Kidney glomerular epithelial cell (primary cell): ENCODE measurements at places on chromosomes 12 and 14.

- DNase-seq, result peak; percentile 52
These were observed 110.1 kb upstream of the TMEM132D start for GRCh38 chr12:130013771-130014484.

GRCh38 chr12:125210104-125210755 lies 145.0 kb downstream of the AACS start:
- DNase-seq, result no peak

- DNase-seq, result peak; percentile 85
These were observed 7.7 kb downstream of the TNFAIP2 start for GRCh38 chr14:103130965-103131364.

GRCh38 chr14:55477680-55478079 lies 37.3 kb upstream of the TBPL2 start:
- DNase-seq, result no peak

DNA sequence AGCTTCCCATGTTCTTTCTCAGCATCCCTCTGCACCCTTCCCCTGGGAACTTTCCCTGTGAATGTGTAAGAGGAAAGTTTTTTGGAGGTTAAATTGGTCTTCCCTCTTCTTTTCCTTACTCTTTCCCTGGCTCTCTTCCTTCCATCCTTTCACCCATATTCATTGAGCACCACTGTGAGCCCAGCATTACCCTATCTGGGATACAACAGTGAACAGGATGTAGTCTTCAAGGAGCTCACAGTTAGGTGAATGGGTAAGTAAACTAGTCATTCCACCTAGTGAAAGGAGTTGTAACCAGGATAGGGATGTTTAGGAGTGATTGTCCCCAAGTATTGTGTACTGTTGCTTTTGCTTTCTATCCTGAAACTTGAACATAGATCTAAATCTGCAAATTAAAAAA lies 123.8 kb downstream of the MYRFL start:
- DNase-seq, result no peak

- DNase-seq, result peak; percentile 67
These were observed 54.9 kb downstream of the VWF start for GRCh38 chr12:6069437-6070093.

GRCh38 chr12:47768323-47768811 lies 4.7 kb upstream of the SLC48A1 start:
- DNase-seq, result peak; percentile 95

DNA sequence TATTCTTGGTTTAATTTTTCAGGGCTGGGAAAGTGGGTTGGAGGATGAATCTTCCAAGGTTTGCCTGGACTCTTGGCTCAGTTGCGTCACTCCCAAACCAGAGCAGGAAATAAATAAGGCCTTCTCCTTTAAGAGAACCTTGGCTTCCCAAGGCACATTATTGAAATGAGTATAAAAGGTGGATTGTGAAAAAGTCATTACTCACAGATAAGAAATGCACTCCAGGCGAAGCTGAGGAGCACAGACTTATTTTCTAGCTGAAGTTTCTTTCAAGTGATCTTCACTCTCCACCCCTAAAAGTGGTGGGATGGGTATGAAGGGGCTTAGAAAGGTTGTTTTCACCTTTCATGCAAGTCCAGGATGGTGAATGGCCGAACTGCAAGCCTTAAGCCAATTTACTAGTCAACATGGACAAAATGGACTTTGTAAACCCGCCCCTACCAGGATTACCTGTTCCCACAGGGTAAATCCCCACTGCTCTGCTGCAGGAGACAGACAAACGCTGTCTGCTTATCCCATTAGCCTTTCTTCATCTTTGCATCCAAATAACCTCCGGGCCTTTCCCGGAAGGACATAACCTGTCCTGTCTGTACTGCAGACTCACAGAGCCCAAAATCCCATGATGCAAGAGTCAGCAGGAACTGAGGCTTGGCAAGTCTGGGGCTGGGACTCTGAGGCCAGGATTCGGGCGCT lies 207.6 kb downstream of the BCL11B start:
- DNase-seq, result no peak

DNA sequence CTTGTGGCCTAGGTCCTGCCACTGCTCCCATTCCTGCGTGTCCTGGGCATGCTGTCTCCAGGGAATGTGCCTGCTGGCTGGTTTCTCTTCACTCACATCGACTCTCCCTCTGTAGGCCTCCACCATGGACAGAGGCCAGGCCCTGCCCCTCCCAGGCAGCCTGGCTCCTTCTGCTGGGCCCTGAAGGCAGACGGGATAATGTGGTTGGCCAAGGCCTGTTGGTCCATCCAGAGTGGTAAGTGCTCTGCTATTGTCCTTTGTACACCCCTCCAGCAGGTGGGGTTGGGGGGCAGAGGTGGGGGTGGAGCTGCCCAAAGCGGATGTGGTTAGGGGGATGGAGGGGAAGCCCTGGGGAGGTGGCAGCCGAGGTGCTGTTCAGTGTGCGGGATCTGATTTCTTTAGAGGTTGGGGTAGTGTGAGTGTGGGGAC lies 9.5 kb upstream of the NR4A1 start:
- DNase-seq, result no peak

- no peak for DNase-seq
These were observed 19.4 kb upstream of the A2M start for GRCh38 chr12:9134981-9135628.

GRCh38 chr12:127041985-127042625 lies 1224.9 kb upstream of the TMEM132C start:
- no peak for DNase-seq

DNA sequence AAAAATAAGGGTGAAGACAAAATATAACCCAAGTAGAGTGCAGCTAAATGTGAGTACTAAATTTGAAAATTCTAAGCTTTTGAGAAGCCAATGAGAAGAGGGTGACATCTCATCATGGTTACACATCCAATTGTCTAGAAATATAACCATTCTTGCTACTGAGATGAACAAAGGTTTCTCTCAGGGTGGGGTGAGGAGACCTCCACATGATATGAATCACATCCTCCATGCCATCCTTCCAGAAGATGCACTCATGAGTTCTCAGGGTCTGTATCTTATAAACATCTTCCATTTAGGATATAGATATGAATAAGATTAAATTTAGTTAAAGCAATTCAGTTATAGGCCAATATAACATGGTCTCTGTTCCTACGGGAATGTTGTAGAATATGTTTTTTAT lies 38.9 kb upstream of the E2F7 start:
- no peak for DNase-seq

- DNase-seq, result no peak
These were observed 222.3 kb upstream of the NOVA1 start for GRCh38 chr14:26820138-26820537.

- no peak for DNase-seq
These were observed 2.0 kb upstream of the TNFAIP2 start for GRCh38 chr14:103121121-103121845.

GRCh38 chr12:26748741-26749431 lies 84.1 kb downstream of the ITPR2 start:
- DNase-seq, result no peak

GRCh38 chr12:119229205-119229604 lies 50.5 kb downstream of the HSPB8 start:
- DNase-seq, result no peak

DNA sequence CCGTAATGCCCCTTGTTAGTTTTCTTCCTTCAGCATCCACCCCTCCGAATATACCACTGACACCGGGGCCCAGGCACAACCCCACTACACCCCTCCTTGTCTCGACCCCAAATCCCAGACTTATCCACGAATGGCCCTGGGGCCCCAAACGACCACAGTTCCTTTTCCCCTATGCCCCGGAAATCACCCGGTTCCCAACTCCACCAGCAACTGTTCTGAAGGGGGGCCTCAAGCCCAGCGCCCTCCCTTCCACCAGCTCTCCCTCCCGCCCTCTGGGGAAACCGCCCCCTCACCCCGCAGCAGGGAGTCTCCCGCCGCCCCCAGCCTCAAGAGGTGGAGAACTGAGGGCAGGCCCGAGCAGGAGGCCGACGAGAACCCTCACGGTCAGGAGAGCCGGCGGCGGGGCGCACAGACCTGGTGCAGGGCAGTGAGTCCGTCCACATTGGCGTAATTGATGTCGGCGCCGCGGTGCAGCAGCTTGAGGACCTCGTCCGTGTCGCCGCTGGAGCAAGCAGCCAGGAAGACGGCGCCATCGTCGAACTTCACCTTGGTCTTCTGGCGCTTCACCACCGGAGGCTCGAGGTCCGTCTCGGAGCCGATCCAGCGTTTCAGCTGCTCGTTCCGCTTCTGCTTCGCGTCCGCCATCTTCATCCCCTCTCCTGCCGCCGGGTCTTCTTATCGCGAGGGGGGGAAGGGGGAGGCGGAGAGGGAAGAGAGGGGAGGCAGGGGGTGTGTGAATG lies 446 bp downstream of the PPP1R12A start:
- DNase-seq, result no peak

DNA sequence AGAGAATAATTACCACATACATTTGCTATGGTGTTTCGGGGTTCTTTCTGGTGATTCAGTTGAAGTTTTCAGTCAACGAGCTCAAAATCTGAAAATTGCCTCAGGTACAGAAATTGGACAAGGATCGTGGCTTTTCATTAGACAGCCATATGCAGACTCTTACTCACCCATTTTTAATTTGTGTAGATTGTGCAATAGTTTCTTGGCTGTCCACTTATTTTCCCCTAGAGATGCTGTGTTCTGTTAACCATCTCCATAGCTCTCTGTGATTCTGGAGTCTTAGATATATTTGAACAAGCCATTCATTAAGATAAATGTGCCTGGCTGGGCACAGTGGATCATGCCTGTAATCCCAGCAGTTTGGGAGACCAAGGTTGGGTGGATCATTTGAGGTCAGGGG lies 497.1 kb upstream of the RPL10L start:
- DNase-seq, result no peak

GRCh38 chr12:46664761-46665287 lies 161.0 kb downstream of the SLC38A4 start:
- DNase-seq, result peak; percentile 83

- no peak for DNase-seq
These were observed 11.8 kb upstream of the AMN1 start for GRCh38 chr12:31740628-31741027.

GRCh38 chr14:91367173-91368171 lies 50.1 kb downstream of the CCDC88C start:
- peak; percentile 17 for DNase-seq

- DNase-seq, result no peak
These were observed 53.4 kb downstream of the RCOR1 start for GRCh38 chr14:102645746-102646440.

DNA sequence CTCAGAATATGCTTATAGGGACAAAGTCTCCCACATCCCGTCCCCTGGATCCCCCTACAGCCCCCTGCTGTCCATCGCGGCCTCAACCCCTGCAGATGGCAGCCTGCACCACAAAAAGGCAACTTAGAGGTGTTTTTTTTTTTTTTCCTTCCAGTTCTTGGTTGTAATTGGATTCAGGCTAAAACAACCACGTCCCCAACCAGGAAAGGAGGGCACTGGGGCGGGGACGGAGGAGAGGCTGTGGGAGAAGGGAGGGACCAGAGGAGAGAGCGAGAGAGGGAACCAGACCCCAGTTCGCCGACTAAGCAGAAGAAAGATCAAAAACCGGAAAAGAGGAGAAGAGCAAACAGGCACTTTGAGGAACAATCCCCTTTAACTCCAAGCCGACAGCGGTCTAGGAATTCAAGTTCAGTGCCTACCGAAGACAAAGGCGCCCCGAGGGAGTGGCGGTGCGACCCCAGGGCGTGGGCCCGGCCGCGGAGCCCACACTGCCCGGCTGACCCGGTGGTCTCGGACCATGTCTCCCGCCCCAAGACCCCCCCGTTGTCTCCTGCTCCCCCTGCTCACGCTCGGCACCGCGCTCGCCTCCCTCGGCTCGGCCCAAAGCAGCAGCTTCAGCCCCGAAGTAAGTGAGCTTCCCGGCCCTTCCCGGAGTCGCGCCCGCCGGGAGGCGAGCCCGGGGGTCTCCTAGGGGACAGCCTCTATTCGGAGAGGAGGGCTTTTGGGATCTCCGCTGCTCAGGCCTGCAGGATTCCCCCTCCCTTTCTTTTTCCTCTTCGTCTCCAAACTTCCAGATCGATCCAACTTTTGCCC lies at the start of gene MMP14:
MMP14 (plus strand) TSS at position 285 of the 813 bp plus-strand sequence; CDS start at position 518, 233 bp downstream.
- peak; percentile 48 for DNase-seq

- no peak for DNase-seq
These were observed 961 bp downstream of the SRRM4 start for GRCh38 chr12:118982302-118982701.

- peak; percentile 80 for DNase-seq
These were observed 386.5 kb upstream of the DDHD1 start for GRCh38 chr14:53539489-53540126.

DNA sequence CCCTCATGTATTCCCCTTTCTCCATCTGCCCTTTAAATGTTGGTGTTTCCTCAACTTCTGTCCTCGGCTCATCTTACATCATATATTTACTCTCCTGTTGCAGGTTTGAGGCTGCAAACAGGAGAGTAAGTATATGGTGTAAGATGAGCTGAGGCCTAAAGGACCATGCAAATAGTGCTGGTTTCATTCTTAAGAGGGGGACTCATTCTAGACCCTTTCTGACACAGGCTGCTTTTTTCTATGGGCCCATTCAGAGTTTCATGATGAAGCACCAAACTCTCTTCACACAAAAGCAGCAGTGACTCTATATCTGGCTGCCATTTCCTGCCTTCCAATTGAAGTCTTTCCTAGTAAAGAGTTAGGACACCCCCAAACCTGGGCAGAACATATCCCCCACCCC lies 218.5 kb downstream of the PHLDA1 start:
- no peak for DNase-seq

DNA sequence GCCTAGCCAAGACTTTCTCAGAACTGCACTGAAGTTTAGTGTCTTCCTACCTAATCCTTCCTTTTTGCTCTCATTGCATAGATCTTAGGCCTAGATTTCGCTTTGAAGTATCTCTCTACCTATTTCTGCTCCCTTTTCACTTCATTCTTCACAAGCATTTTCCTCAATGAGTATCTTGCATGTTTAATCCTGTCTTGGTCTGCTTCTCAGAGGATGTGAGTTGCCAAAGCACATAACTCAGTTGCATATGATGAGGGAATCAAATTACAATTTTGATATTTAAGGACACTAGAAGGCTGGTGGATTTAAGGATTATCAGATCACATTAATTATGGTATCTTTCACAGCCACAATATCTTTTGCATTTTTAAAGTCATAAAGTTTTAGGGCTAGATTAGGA lies 195.5 kb upstream of the DAAM1 start:
- no peak for DNase-seq

DNA sequence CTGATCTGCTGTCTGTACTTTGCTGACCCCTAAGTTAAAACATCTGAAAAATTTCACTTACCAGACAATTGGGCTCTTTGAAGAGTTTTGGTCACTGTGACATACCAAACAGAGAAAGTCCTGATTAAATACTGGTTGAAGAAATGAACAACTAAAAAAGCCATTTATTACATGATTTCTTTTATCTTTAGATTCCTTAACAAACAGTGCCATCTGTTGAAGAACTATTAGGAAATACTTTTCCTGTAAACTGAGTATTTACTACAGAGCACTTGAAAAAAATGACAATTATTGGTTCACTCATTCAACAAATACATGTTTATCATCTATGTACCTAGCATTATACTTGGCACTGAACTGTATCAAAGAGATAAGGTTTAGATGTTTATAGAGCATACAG lies 6.5 kb upstream of the WASHC4 start:
- no peak for DNase-seq

GRCh38 chr12:122789637-122790036 lies 15.3 kb downstream of the CCDC62 start:
- no peak for DNase-seq

- DNase-seq, result peak; percentile 95
These were observed 133.4 kb downstream of the KICS2 start for GRCh38 chr12:64088431-64089349.

GRCh38 chr12:49661191-49661590 lies 37.8 kb downstream of the PRPF40B start:
- no peak for DNase-seq
